ENCODE measurements at places on chromosomes 5 and 9.

- DNase-seq = no peak
Observed at GRCh38 chr9:93286252-93287188, 102.6 kb downstream of the WNK2 start.

DNA sequence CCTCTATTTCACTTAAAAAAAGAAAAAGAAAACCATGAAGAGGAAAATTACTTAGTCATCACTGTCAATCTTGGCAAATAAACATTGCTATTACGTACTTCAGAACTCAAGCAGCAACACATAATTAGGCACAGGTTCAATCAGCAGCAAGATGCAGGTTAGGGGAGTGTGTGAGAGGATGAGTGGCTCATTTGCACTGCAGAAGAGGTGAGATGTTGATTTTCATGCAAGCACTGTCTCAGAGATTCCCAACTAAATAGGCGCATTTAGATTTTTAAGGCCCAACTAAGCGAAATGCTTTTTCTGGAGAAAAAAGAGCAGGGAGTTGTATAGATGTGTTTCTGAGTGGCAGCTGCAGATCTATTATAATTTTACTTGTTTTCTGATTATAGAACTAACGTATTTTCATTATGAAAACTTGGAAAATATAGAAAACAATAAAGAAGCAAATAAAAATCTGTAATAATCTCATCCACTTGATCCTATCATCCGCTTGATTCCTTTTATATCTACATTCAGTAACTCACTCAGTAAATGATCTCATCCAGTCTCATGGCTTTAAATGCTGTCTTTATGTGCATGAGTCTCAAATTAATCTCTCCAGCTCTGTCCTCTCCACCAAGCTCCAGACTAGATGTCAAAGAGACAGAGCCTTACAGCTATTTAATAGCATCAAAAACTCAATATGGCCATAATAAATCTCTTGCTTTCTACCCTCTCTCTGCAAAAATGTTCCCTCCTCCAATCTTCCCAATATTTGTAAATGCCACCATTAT lies 162.5 kb downstream of the ZNF462 start:
- no peak for DNase-seq

DNA sequence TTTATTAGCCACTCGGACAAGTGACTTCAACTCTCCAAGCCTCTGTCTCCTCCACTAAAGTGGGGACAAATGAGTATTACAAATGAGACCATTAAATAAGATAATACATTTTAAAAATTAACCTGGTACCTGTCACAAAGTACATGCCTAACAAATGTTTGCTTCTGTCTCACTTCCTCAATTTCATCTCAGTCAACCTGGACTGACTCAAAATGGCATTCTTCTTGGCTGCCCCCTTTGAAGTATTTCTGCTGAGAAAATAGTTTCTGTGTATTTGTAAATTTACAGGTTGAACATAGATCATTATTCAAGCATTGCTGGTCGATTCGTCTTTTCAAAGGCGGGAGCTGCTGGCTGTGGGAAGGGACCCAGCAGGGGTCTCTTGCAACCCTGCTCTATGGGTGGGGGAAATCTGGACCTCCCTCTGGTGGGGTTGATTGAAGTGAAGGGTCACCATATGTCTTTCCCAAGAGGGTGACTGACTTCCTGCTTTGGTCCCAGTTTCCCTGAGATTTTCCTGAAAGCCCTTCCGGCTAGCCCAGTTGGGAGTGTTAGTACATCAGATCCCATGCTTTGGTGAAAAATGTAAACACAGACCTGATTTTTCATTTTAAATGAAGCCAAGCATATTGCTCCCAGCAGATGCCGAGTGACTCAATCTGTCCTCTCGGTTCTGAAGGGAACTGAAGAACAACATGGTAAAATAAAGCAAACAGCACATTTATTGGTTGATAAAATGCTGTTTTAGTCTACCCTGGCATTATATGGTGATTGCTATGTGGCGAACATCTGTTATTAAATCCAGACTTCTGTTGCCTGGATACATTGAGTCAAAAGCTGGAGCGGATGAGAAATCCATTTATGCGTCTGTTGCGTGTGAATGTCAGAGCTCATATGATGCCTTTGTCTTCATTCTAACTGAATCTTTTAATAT lies 73.0 kb downstream of the KCNIP1 start:
- no peak for DNase-seq

- DNase-seq = no peak
Observed at GRCh38 chr5:92889140-92889539, 691.9 kb downstream of the NR2F1-AS1 start.

DNA sequence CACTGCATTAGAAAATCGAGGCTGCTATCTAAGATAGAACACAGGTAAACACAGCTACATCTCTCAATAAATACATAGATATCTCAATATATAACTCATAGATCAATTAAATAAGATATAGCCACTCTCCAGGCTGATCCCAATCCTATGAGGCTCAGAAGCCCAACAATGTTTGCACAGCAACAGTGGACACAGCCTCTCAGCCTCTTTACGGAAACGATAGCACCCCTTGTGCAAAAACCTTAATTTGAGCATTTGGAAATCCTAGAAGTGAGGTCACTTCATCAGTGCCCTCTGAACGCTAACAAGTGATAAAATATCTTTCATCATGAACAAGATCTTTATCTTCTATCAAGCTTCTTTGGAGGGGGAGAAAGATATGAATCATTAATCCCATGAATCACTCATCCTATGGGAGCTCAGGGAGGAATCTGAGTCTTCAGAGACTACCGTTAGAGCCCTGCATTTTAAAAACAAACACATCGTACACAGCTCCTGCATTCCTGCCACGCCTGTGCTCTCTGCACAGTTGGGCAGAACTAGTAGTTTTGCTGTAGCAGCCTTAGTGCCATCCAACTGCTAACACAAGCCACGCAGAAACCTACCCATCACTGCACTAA lies 71.4 kb downstream of the MED27 start:
- no peak for DNase-seq

DNA sequence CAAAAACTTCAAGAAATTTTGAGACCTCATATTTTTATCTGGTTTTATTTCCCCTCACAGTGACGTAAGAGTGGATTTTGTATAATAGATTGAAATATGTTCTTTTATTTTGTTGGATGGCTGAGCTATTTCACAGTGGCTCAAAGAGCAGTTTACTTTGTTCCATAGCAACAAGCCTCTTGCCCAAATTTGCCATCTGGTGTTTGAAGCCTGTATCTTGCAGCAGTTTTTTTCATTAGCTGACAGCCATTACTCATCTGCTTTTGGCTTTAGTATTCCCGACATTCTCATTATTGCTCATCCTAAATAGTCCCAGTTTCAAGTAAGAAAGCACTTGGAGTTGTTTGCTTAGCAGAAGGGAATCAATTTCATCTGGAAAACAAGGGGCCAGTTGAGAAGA lies 36.3 kb downstream of the GDA start:
- DNase-seq = no peak

DNA sequence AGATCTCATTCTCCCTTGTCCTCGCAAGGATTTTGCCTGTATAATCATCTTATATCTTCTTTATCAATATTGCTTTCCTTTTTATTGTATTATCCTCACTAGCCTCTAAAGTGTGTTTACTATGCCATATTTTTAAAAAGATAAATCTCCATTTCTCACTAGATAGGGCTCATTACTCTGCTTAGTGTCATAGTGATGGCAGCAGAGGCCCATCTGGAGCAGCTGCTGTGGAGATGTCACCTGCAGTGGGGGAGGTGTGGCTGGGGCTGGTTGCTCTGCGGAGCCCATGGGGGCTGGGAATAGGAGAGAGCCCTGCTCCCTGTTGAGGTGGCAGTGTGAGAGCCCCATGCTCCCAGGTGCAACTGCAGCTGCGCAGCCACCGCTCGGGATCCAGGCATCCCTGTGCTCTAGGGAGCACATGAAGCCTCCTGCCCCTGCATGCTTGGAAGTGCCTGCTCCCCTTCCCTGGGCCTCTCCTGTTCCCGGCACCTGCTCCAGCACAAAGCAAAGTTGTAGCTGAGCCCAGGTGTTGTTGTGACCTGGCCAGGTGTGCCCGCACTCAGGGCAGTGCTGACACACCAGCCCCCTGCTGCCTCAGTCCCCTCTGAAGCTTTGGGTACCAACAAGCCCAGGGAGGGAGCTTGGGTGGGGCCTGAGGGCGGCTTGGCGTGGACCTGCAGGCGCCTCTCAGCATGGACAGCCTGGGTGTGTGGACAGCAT lies 144.6 kb upstream of the MRPS30 start:
- no peak for DNase-seq

- no peak for DNase-seq
Observed at GRCh38 chr9:131382850-131383729, 10.8 kb upstream of the PRRC2B start.

- no peak for DNase-seq
Observed at GRCh38 chr9:134187110-134187531, 22.8 kb upstream of the RNU6ATAC start.

GRCh38 chr5:69030358-69031062 lies 63.3 kb upstream of the SLC30A5 start:
- DNase-seq = peak; percentile 49

- no peak for DNase-seq
Observed at GRCh38 chr5:2537378-2538145, 213.9 kb downstream of the IRX2 start.

DNA sequence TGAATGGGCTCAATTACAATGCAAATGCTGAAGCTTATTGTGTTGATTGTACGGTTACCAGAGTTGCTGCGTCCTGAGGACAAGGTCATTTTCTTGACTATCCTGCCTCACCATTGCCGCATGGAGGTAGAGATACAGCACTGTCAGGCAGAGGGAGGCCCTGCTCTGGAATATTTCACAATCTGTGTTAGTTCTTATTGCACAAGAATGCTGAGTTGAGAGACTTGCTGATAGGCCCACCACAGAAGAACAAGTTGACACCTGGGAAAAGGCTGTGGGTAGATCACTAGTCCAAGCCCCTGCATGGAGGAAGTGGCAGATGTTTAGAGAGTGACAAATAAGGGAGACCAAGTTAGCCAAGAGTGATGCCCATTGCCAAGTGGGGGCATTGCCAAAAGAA lies 344.5 kb upstream of the ITGA1 start:
- DNase-seq = no peak

GRCh38 chr5:83405662-83406061 lies 65.9 kb upstream of the VCAN start:
- DNase-seq = no peak

- no peak for DNase-seq
Observed at GRCh38 chr5:110402562-110402961, 323.9 kb downstream of the TMEM232 start.

- DNase-seq = no peak
Observed at GRCh38 chr9:21096172-21096900, 18.6 kb upstream of the IFNB1 start.

Measured in midbrain (tissue), 1 donor.